Skeletal muscle cell (primary cell): ENCODE measurements at places on chromosomes 4 and X.
A peak's percentile ranks its signal among the peaks of the same experiment; 100 is the strongest.

GRCh38 chr4:80239480-80240150 lies 26.8 kb upstream of the FGF5 start:
- DNase-seq, result no peak

GRCh38 chr4:137946453-137947174 lies 295.5 kb downstream of the SLC7A11 start:
- DNase-seq, result no peak

- DNase-seq, result no peak
Measured at GRCh38 chr4:153341575-153342090, 2.9 kb upstream of the MND1 start.

- no peak for DNase-seq
Measured at GRCh38 chr4:182277377-182277776, 34.2 kb downstream of the TENM3 start.

- DNase-seq, result no peak
Measured at GRCh38 chr4:122285285-122285684, 93.5 kb upstream of the ADAD1 start.

- no peak for DNase-seq
Measured at GRCh38 chr4:107988763-107989035, 990 bp upstream of the HADH start.

DNA sequence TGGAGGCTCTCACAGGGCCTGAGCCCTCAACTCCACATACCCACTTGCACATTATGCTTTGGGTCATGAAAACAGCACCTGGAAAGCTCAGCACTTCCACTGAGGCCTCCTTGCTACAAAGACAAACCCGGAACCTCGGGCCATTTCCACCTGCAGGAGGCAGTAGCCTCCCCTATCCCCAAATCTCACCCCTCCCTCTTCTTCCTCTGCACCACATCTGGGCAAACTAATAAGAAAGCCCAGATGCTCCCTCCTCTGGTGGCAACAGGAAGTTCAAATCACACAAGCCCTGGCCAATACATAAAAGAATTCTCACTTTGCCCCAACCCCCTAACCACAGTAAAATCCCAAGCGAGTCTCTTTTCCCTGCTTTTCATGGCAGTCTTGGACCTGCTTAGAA lies 136.4 kb downstream of the MAPK10 start:
- no peak for DNase-seq

DNA sequence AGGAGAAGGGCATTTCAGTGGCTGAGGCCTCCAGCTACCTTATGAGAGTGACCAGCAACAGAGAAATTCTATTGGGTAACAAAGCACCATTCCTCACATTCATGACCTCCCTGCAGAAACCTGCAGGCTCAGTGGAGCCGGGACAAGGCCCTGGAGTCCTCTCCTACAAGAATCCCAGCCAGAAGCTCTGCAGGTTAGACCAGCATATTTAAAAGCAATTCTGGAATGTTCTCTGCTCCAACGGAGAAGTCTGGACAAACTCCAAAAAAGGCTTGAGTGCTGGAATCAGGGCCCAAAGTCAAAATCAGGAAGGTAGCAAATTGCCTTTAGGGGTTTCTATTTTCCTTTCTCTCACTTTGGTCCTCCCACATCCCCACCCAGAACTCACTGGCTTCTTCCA lies 202.9 kb downstream of the SCFD2 start:
- no peak for DNase-seq

- no peak for DNase-seq
Measured at GRCh38 chr4:129565214-129565613, 469.3 kb downstream of the C4orf33 start.

DNA sequence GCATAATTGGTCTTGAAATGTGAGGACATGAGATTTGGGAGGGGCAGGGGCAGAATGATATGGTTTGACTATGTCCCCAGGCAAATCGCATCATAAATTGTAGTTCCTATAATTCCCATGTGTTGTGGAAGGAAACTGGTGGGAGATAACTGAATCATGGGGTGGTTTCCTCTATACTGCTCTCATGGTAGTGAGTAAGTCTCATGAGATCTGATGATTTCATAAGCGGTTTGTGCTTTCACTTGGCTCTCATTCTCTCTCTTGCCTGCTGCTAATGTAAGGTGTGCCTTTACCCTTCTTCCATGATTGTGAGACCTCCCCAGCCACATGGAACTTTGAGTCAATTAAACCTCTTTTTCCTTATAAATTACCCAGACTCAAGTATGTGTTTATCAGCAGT lies 2595.9 kb downstream of the PCDH7 start:
- peak; percentile 76 for DNase-seq

DNA sequence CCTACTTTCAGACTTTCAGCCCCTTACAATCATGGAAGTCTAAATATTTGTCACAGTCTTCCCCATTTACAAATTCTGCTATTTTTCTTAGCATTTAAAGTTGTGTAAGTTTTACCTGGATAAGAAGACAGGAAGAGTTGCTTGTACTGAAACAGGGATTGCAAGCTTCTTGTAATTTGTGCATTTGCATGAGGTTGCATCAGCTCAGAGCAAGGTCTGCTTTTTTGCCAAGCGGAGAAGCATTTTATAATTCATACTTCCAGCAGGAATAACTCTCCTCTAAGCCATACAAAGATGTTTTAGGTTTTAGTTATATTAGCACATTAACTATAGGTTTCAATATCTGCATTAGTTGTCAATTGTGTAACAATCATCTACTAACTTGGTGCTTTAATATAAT lies 922.0 kb upstream of the PABPC4L start:
- no peak for DNase-seq

DNA sequence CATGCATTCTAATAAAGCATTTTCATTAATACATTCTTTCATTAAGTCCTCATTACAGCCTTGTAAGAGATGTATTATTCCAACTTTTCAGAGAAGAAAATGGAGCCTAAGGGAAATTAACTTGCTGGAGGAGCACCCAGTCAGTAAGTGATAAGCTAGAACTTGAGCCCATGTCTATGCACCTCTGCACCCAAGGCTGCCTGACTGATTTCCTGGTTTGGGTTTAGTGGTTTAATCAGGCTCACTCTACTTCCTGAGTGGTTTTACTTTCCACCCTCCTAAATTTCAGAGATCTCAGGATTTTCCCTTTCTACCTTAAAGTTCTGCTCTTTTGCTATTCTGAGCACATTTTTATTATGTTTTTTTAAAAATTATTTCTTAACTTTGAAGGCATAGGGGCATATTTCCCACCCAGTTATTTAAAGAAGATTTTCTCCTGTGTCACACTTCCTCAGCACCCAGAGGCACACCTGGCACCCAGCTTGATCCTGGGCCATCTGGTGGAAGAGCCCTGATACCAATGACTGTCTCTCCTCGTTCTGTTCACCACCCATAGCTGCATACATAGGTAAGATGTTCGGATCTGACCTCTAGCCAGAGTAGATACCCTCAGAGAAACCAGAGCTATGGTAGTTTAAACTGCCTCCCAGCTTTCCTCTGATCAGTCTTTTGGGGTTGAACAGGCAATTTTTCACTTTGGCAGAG lies 10.4 kb downstream of the CORIN start:
- DNase-seq, result no peak

DNA sequence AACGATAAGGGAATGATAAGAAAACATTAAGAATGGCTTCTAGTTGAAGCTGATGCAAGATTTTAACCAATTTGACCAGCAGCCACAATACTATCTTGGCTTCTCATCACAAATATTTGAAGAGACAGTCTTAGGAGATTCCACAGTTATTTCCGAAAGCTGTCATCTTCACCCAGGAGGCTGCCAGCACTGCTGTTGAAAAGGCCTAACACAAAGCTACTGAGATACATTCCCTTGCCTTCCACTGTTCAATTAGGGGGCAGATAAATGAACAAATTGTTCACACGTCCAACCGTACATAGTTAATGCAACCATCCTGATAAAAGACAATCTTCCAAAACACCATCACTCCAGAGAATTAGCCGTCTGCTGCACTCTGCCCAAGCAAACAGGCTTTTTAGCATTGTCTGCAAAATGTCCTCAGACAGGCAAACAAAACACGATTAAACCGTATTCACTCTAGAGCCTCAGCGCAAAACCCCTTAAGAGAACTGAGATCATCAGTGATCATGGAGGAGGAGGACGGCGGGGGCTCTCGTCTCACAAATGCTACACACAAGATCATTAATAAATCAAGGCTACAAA lies 189.8 kb upstream of the PSAPL1 start:
- no peak for DNase-seq

DNA sequence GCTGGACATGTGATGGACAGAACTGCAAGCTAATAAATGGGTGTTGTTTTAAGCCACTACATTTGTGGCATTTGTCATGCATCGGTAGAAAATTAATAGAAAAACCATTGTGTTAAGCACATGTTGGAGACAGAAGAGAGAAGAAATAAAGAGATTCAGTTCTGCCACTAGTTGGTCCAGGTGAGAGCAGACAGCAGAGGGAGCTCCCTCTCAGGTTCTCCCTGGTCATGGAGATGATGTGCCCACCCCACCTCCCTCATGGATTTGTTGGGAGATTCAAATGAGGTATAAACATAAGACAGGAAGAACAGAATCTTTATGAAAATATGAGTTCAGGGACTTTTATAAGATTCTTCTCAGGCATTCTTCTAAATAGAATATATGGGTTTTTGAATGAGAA lies 36.8 kb upstream of the OCIAD2 start:
- DNase-seq, result no peak

GRCh38 chr4:57971261-57971660 lies 861.1 kb upstream of the IGFBP7 start:
- no peak for DNase-seq

GRCh38 chrX:39331082-39331704 lies 529.9 kb downstream of the MID1IP1 start:
- no peak for DNase-seq

- DNase-seq, result no peak
Measured at GRCh38 chr4:140212646-140213045, 58.7 kb upstream of the MAML3 start.

DNA sequence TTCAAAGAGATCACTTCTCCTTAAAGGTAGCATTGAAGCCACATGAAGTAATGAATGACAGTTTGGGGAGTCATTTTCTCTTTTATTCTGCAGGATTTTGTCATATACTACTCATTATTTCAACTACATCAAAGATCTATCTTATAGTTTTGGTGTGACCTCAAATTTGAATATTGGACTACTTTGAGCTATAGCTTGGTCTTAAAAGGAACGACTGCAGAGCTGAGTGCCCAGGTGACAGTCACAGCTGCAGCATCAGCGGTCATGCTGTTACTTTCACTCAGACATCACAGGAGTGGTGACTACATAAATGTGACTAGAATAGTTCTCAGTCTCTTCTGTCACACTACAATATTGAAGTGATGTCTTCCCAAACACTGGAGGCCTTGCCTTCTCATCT lies 10.7 kb upstream of the SPCS3 start:
- DNase-seq, result no peak

GRCh38 chr4:121749225-121749624 lies 15.7 kb downstream of the SMIM43 start:
- no peak for DNase-seq

DNA sequence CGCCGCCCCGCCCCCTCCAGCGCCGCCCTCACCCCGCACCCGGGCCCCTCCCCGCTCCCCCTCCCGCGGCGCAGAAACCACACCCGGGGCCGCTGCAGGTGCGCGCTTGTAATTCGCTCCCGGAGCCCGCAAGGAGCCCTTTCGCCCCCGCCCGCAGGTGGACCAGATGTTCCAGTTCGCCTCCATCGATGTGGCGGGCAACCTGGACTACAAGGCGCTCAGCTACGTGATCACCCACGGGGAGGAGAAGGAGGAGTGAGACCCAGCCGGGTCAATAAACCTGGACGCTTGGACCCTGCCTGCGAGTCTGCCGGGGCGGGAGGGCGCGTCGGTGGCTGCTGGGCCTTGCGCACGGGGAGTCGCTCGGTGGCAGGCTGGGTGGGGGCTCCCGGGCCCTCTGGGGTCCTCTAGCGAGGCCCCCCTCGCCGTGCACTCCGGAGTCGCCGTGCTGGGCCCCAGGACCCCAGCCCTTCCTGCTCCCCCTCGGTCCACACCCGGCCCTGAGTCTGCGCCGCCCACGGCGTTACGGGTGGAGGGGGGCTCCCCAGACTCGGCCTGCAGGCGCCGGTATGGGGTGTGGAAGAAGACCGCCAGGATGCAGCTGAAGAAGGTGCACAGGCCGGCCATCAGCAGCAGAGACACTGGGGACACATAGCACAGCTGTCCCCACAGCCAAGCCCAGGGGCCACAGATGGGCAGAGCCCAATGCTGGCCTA lies 7.1 kb downstream of the SLC49A3 start:
- DNase-seq, result no peak

- peak; percentile 14 for DNase-seq
Measured at GRCh38 chr4:141871086-141871770, 234.8 kb downstream of the IL15 start.

- no peak for DNase-seq
Measured at GRCh38 chr4:39820186-39820585, 122.2 kb downstream of the UBE2K start.

- DNase-seq, result no peak
Measured at GRCh38 chr4:59553063-59553720, 1646.9 kb upstream of the ADGRL3 start.

- no peak for DNase-seq
Measured at GRCh38 chr4:169689681-169690080, 68.1 kb downstream of the HPF1 start.

- DNase-seq, result no peak
Measured at GRCh38 chrX:39749728-39750127, 348.0 kb downstream of the BCOR start.

- DNase-seq, result peak; percentile 49
Measured at GRCh38 chrX:108299101-108299591, 139.1 kb downstream of the COL4A6 start.

DNA sequence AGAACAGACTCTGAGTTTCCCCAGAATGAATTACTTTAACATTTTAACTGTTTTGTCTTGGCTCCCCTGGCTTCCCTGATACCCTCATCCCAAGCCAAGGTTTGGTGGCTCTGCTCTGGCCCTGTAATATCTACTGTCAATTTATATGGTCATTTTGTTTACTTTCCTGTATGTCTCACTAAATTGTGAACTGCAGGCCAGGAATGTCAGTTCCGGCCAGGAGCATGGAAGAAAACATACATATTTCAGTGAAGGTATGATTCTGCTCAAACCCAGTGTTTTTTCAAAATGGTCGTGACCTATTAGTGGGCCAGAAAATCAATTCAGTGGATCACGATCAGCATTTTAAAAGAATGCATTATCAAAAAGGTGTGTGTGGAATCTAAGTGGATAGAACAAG lies 1.2 kb downstream of the RPGR start:
- no peak for DNase-seq

- no peak for DNase-seq
Measured at GRCh38 chr4:184689681-184690080, 40.1 kb downstream of the PRIMPOL start.

- DNase-seq, result no peak
Measured at GRCh38 chr4:982291-982690, 4.6 kb upstream of the IDUA start.

DNA sequence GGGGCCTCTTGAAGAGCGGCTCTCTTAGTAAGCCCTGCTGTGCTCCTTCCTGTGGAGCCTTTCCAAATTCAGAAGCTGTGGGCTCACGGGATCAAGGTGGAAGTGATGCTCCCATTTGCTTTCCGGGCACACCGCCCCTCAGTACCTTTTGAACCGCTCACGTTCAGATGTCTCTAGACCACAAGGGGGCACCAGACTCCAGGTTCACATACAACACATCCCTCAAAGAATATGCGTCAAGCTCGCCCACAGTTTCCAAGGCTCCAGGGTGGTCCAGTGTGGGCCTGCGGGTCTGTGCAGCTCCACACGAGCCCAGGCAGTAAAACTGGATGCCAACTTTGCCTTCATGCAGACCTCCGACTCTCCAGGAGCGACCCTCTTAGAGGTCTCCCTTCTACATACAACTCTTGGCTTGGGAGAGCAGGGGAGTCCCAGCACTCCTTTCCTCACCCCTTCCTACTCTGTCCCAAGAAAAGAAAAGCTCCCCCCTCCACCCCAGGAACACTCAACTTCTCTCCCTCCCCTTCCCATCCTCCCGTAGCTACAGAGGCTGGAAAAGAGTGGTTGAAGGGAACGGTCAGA lies 11.0 kb downstream of the SUPT20HL1 start:
- no peak for DNase-seq
